NCI-H526 treated with DMSO at 0.1 percent for 48 hours (cell line): ENCODE measurements at places on chromosomes 6 and 20.
A peak's percentile ranks its signal among the peaks of the same experiment; 100 is the strongest.

GRCh38 chr20:62900052-62900691, 26.1 kb downstream of the DIDO1 start:
- DNase-seq: peak; percentile 69

GRCh38 chr20:32743237-32744112, at the start of gene COMMD7:
Gene COMMD7 (minus strand): TSS chr20:32743467. CDS start chr20:32743391, 76 bp downstream.
- DNase-seq: peak; percentile 56

GRCh38 chr20:2010533-2010932, 16.7 kb upstream of the PDYN start:
- no peak for DNase-seq

- DNase-seq: no peak
Measured at GRCh38 chr6:149990212-149990660, 26.5 kb downstream of the ULBP1 start.

- no peak for DNase-seq
Measured at GRCh38 chr6:64325093-64325492, 689.5 kb downstream of the PHF3 start.

- no peak for DNase-seq
Measured at GRCh38 chr6:26233649-26234420, 131.2 kb upstream of the BTN3A2 start.

GRCh38 chr6:46011188-46012085, 4.2 kb downstream of the CLIC5 start:
- peak; percentile 20 for DNase-seq

- no peak for DNase-seq
Measured at GRCh38 chr20:16474363-16474762, 98.9 kb downstream of the KIF16B start.

GRCh38 chr6:85081102-85081501, 316.7 kb upstream of the TBX18 start:
- no peak for DNase-seq

DNA sequence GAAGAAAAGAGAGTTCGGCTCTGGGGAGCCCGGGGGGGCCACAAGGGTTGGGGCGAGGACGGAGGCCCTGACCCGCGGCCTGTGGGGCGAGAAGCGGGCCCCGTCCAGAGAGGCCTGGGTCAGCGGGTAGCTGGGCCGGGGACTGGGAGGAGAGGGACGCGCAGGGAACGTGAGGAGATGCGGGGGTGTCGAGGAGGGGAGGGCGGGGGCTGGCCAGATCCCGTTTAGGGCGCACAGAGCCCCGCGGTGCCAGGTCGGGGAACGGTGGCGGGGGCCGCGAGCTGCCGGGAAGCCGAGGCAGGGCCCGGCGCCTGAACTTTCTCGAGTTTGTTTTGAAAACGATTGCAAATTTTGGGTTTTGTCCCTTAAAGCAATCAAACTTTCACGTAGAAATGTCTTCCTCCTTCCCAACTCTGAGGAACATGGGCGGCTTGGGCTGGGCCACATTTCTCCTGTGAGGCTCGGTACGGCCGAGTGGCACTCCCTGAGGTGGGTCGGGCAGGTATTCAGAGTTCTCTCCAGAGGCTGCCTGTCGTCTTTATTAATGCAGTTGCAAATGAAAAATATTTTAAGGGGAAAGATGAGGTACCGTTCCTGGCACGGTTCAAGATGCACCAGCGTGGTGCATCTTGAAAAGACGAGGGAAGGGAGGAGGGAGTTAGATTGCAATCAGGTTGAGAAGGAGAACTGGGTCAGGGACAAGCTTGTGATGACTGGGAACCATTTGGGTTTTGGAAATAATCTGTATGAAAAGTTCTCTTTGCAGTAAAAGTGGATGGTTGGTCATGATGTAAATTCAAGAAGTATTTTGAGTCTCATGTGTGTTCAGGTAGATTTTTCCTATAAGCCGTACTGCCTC, 972 bp downstream of the RNF8 start:
- DNase-seq: no peak

DNA sequence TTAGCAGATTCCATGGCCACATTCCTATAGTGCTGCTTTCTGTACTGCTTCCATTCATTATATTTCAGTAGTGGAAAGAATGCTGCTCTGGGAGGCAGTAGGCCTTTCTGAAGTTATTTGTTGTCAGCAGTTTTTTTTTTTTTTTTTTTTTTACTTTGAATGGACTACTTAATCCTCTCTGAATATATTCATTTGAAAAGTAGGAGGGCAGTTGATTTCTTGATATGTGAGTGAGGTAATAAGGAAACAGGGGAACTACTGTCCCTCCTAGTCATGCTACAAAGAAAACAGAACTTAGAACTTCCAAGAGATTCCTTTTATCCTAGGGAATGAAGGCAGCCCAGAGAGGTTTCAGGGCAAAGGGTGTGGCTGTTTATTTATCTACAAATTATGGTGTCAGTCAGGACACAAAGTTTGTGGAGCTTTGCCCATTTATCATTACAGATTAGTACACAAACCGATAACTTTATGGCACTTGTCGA, 155.9 kb downstream of the JARID2 start:
- no peak for DNase-seq

DNA sequence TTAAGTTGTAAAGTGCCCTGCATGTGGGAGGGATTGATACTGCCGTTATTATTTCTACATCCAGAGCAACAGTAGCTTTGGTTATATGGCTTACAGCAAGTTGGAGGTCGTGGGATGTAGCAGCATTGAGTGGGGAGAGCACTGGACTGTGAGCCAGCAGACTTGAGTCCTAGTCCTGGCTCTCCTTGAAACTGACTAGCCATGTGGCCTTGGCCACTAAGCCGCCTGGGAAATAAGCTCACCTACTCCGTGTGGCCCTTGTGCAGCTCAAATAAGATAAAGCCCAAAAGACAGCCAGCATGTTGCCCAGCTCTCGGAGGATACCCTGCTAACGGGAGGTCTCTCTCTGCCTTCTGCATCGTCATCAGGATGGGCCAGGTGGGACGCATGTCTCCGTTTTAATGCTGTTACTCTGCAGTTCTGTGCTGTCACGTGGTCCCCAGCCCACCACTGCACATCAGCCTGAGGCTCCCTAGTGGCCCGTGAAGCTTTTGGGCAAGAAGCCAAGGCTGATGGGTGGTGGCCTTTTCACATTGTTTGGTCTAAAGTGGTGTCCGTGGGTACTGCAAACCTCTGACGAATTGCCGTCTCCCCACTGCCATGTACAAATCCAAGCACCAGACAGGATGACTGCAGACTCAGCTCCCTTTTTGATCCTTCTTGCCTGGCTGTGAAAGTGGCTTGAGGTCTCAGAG, 7.9 kb downstream of the EPB41L1 start:
- no peak for DNase-seq

DNA sequence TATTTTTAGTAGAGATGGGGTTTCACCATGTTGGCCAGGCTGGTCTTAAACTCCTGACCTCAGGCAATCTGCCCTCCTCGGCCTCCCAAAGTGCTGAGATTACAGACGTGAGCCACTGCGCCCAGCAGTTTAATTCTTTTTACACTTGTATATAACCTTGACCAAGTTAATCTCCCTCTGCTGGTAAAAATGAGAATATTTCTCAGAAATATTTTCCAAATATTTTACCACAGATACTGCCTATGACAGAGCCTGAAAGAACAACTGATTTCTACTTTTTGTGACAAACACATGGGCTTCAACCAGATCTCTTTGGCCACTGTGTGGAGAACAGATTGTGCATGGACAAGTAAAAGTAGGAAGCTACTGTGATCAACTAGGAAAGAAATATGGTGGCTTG, 21.2 kb upstream of the NHSL1 start:
- no peak for DNase-seq

DNA sequence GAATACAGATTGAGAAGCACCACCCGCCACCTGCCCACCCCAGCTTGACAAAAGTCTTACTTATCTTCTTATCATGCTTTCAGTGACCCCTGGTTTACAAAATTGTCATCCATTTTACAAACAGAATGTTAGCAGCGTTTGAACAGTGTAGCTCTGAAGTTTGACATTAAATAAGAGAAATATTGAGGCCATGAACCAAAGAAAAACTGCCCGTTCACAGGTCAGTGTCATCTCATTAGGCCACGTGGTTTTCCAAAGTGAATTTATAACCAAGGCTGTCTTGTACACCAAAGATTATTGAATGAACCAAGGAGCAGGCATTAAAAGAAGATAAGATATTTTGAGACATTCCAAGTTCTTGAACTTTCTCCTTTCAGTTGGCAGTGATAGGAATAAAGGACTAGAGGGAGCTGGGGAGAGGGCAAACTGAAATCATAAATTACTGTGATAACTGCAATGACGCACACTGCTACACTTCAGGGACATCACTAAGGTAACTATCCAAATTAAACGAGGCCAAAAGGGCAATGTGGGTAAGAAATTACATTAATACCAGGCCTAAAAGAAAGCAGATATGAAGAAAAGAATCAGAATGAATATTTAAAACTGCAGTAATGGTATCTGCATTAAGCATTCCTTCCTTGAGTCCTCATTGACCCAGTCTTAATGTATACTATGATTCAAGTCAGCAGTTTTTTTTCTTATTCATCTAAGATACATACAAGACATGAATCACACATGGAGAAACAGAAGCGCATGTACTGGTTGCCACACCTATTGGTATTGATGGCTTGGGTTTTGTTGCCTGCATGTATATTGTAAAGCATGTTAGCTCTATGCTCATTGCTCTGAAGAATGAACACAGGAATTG, 159.8 kb upstream of the ARG1 start:
- DNase-seq: no peak

DNA sequence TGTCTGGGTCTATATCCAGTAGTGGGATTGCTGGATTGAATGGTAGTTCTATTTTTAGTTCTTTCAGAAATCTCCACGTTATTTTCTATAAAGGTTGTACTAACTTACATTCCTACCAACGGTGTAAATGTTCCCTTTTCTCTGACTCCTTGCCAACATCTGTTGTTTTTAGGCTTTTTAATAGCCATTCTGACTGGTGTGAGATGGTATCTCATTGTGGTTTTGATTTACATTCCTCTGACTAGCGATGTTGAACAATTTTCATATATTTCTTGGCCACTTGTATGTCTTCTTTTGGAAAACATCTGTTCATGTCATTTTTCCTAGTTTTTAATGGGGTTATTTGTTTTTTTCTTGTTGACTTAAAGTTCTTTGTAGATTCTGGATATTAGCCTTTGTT, 99.3 kb downstream of the BMP2 start:
- no peak for DNase-seq

DNA sequence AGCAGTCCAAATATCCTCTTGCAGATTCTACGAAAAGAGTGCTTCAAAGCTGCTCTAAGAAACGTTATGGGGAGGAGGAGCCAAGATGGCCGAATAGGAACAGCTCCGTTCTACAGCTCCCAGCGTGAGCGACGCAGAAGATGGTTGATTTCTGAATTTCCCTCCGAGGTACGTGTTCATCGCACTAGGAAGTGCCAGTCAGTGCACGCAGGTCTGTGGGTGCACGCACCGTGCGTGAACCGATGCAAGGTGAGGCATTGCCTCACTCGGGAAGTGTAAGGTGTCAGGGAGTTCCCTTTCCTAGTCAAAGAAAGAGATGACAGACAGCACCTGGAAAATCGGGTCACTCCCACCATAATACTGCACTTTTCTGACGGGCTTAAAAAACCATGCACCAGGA, 272.1 kb upstream of the DEFB115 start:
- no peak for DNase-seq

DNA sequence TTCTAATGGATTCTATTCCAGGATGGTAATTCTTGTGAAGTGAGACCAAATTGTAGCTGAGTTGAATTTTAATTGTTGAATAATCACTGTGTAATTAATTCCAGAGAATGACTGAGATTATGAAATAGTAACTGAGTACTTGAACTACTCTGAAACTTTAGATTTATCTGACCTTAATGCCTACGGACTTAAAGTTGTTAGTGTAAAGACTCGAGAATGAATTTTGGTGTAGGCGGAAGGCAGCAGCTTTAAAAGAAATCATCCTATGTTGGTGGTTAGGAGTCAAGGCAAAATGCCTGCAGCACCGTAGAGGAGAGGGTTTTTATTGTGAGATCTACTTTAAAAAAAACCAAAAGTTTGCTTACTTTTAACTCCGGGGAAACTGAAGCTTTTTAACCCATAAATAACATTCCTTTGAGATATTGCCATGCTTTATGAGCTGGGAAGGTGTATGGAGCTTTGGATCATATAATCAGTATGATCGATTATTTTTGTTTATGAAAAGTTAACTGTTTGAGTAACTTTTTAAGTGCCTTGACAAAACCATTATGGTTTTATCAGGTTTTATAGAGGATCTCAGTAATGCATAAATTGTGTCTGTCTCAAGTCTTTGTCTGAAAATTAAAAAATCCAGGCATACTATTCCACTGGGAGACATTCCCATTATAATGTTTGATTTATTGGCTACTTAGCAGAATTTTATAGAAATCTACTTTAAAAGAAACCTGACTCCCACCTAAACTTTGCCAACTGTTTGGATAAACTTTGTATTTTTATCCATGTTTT, 46.1 kb downstream of the MYO6 start:
- DNase-seq: no peak

- DNase-seq: peak; percentile 32
Measured at GRCh38 chr6:25487012-25487411, 165.0 kb upstream of the SCGN start.

DNA sequence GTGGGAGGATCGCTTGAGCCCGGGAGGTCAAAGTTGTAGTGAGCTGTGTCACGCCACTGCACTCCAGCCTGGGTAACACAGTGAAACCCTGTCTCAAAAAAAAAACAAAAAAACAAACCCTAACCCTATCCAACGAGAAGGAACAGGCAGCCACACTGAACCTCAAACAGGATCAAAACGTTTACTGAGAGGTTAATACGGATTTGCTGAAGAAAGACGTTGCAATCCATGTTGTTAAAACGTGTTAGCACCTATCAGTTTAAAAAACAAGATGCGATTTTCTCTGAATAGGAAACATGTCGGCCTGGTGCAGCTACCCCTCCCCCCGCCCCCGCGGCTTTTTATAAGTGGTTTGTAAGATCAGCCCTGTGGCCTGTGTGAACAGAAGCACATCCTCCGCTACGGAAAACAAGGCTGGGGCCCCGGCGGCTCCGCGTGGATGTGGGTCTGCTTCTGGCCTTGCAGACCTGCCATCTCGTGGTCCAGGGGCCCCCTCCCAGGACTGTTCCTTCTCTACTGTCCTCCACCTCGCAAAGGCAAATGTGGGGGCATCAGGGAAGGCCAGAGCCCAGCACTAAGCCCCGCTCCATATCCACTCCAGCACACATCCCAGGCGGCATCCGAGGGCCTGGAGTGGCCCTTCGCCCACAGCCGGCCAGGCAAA, 11.4 kb downstream of the SLC2A4RG start:
- DNase-seq: no peak

- DNase-seq: peak; percentile 67
Measured at GRCh38 chr6:85679445-85680123, 36.9 kb upstream of the SYNCRIP start.

- DNase-seq: no peak
Measured at GRCh38 chr6:160137130-160137988, 15.7 kb downstream of the SLC22A1 start.

DNA sequence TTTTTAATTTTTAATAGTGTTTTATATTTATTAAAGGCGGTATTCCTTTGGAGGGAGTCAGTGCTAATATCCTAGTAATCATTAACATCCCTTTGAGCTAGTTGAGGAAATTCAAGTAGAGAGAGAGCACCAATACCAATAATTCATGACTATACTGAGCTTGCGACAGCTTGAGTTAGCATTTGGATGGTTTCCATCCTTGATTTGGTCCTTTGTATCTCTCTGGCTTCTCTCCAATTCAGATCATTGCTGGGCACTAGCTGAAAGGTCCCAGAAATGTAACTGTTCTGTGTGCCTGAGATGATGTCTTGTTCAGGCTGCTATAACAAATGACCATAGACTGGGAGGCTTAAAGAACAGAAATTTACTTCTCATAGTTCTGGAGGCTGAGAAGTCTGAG, 77.0 kb downstream of the RNF144B start:
- DNase-seq: no peak
